ENCODE measurements at places on chromosomes 5 and 9. TPM values are rescaled to one million over a fixed set of nuclear protein-coding genes. Genes with fewer than 3 reads are reported as not detected.

The RABGAP1 gene
- total RNA-seq: 8.7 TPM

The NCS1 gene
- total RNA-seq: 38.3 TPM

The CDO1 gene
- not detected for total RNA-seq

The GOLGA2 gene
- 59.2 TPM for total RNA-seq

The SPATA6L gene
- 1.6 TPM for total RNA-seq

The PTGS1 gene
- 18.6 TPM for total RNA-seq

The LCN10 gene
- not detected for total RNA-seq

The ZNF483 gene
- 2.2 TPM for total RNA-seq

The SCGB3A2 gene
- not detected for total RNA-seq

The CHMP5 gene
- total RNA-seq: 64.1 TPM

The SLC36A2 gene
- total RNA-seq: not detected

The FAM169A gene
- total RNA-seq: 22.3 TPM

The CEL gene
- total RNA-seq: 0.08 TPM

The IL7R gene
- 4.1 TPM for total RNA-seq

The TMEM252 gene
- not detected for total RNA-seq

The NIPSNAP3A gene
- total RNA-seq: 29.8 TPM

The PCDHGA2 gene
- 0.04 TPM for total RNA-seq

The FOXD4 gene
- 0.65 TPM for total RNA-seq

The GMCL2 gene
- total RNA-seq: not detected

The SOX30 gene
- total RNA-seq: not detected

The IFNK gene
- total RNA-seq: 4.3 TPM

The PLAC8L1 gene
- total RNA-seq: 0.23 TPM

The ADCY2 gene
- total RNA-seq: not detected

The LCN1 gene
- total RNA-seq: not detected

The SMAD5 gene
- 38.5 TPM for total RNA-seq

The KIF3A gene
- 6.0 TPM for total RNA-seq

The TNC gene
- 263 TPM for total RNA-seq

The OR13C5 gene
- total RNA-seq: not detected

The IRX1 gene
- total RNA-seq: 41.2 TPM

The ISOC1 gene
- 34.4 TPM for total RNA-seq

The SAPCD2 gene
- total RNA-seq: 4.0 TPM

The CCDC180 gene
- total RNA-seq: 0.39 TPM

The CD74 gene
- 14.0 TPM for total RNA-seq

The DRD1 gene
- not detected for total RNA-seq

The STPG3 gene
- total RNA-seq: not detected

The FUT7 gene
- not detected for total RNA-seq

The ZNF883 gene
- 1.6 TPM for total RNA-seq

The TICAM2 gene
- 0.47 TPM for total RNA-seq

The KCNMB1 gene
- not detected for total RNA-seq

The SMIM27 gene
- 9.4 TPM for total RNA-seq

The CARD19 gene
- total RNA-seq: 76.0 TPM

The FBN2 gene
- total RNA-seq: 51.2 TPM

The GPX8 gene
- 40.4 TPM for total RNA-seq

Data from hair follicular keratinocyte (primary cell).